ENCODE measurements at places on chromosomes 4 and X. TPM values are rescaled to one million over a fixed set of nuclear protein-coding genes. Genes with fewer than 3 reads are reported as not detected.

Gene PRPS1
- 121 TPM for polyA plus RNA-seq

GRCh38 chr4:142983065-142983464, 137.0 kb upstream of the INPP4B start:
- DNase-seq: no peak

Gene NAP1L3
- polyA plus RNA-seq: 0.40 TPM

- no peak for DNase-seq
Measured at GRCh38 chr4:27018076-27018475, 157.4 kb downstream of the STIM2 start.

DNA sequence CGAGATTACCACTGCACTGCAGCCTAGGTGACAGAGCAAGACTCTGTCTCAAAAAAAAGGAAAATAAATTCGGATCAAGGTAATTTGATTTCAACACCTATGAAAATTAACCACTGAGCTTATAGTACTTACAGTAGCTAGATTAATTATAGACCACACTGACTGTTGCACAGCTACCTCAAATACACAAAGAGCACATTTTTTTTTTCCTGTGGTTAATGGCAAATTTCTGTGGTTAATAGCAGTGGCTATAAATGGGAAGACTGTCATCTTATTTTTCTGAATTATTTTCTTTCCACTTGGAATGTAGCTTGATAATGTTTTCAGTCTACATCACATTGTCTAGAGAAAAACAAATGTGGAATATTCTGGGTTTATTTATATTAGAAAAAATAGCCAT, 1661.6 kb upstream of the PCDH7 start:
- DNase-seq: no peak

Gene RPL10
- 4,594 TPM for polyA plus RNA-seq

GRCh38 chr4:102640669-102641068, 120.1 kb downstream of the MANBA start:
- no peak for DNase-seq

DNA sequence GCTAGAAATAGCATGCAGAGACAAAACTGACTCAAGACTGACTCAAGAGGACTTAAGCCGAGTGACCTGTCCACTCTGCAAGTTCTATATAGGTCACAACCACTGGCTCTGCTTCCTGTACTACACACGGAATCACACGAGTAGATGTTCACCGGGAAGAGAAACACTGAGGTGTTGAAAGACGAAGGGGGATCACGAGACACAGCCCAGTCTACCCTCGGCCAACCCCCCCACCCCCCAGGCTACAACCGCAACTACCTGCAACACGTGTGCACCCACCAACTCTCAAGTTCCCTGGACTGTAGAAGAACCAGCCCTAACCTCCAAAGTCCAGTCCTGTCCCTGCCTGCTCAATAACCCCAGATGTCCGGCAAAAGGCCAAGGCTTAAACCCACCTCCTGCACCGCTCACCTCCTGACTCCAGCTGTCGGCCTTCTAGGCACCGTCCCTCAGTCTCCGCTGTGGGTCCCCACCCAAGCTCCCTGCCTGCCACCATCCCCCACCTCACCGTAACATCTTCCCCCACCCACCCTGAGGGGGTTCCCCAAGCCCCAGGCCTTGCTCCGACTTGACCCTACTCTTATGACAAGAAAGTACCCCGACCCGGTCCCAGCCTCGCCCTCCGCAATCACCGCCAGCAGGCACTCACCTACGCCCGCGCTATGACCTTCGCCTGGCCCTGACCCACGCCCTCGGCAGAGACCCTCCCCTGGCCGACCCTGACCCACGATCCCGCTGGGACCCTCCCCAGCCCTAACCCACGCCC, 739 bp downstream of the GAK start:
- no peak for DNase-seq

- DNase-seq: no peak
Measured at GRCh38 chrX:129738466-129739308, at the start of gene XPNPEP2. TSS of gene XPNPEP2 (plus strand) at chrX:129738979. CDS start at chrX:129739214, 235 bp downstream.

- no peak for DNase-seq
Measured at GRCh38 chr4:6834867-6835266, 52.3 kb downstream of the KIAA0232 start.

Gene CLTRN
- polyA plus RNA-seq: 0.76 TPM

Gene NDST3
- polyA plus RNA-seq: not detected

DNA sequence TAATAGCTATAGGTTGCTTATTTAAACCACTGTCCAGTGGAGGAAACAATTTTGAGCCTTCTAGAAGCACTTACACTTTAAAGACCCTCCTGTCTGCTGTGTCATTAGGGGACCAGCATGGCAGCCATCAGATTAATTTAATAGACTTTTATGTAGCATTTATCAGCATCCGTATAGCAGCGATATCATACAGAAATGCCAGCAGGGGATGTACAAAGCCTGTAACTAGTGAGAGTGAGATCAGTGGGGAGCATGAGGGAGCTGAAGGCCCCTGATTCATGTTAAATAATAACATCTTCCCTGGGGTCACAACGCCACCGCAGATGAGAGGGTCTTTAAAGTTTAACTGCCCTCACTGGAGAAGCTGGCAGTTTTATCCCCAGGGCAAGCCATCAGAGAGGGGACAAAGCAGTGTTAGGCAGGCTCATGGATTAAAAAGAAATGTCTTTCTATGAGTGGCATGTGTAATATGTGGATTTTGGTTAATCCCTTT, 144.7 kb downstream of the PDGFRA start:
- no peak for DNase-seq

DNA sequence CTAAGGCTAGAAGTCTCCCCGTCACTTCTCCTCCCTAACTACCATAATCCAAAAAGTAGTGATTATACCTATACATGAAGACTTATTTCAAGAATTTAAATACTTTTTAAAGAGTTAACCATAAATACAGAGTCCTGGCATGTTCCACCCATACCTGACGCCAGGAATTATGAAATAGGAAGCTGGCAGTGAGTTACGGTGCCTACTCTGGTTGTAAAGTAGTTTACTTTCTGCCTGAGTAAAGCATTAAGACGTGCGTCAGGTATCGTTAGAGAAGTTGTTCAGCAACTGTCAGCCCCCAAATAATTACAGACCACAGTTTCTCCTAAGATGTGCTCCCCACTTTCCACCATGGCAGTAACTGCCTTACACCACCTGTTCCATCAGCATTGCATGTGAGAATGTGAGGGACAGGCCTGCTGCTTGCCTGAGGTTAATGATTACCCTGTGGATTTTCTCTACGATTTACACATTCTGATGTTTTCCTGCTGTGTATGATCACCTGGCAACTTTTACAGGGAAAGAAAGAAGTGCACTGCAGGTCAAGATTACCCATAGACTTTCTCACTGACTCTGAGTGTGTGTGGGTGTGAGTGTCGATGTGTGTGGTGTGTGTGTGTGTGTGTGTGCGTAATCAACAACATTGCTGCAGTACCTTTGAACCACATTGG, 92.3 kb upstream of the SLC7A11 start:
- DNase-seq: no peak

DNA sequence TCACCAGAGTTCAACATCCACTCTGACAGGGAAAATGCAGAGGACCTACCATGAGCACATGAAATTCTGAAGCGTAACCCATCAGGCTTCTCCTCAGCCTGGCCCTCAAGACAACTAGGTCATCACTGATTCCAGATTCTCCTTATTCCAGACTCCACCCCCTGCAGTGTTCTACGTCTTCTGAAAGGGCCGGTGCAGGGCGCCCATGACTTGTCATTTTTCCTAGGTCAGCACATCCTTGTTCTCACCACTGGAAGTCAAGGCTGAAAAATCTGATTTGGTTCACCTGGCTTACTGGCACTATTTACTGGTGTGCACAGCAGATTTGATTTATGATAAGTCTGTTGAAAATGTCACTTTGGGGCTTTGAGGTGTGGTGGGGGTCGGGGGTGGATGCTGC, 140.9 kb upstream of the KLF3 start:
- DNase-seq: no peak

- no peak for DNase-seq
Measured at GRCh38 chrX:11756354-11757318, 1.4 kb upstream of the MSL3 start.

GRCh38 chr4:182219411-182220056, 23.7 kb upstream of the TENM3 start:
- DNase-seq: no peak

- no peak for DNase-seq
Measured at GRCh38 chr4:140255927-140256326, 101.9 kb upstream of the MAML3 start.

- no peak for DNase-seq
Measured at GRCh38 chr4:41185614-41186592, 28.4 kb downstream of the APBB2 start.

DNA sequence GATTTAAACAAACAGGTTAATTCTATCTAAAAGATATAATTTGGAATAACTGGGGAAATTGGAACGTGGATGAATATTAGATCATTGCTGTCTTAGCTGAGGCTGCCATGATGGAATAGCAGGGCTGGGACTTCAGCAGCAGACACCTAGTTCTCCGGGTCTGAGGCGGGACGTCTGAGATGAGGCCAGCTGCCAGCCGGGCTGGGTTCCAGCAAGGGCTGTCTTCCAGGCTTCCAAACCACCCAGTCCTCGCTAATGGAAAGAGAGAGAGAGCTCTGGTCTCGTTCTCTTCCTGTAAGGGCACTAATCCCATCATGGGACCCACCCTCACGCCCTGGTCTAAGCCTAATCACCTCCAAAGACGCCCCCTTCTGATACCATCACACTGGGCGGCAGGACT, 85.7 kb downstream of the ADRA2C start:
- DNase-seq: no peak

Gene PABPC5
- polyA plus RNA-seq: not detected

Gene PF4V1
- not detected for polyA plus RNA-seq

GRCh38 chr4:2395584-2395983, 22.9 kb downstream of the ZFYVE28 start:
- DNase-seq: no peak

GRCh38 chrX:13158911-13159310, 114.5 kb upstream of the FAM9C start:
- DNase-seq: no peak

- DNase-seq: no peak
Measured at GRCh38 chr4:8305851-8306471, 36.4 kb downstream of the HTRA3 start.

DNA sequence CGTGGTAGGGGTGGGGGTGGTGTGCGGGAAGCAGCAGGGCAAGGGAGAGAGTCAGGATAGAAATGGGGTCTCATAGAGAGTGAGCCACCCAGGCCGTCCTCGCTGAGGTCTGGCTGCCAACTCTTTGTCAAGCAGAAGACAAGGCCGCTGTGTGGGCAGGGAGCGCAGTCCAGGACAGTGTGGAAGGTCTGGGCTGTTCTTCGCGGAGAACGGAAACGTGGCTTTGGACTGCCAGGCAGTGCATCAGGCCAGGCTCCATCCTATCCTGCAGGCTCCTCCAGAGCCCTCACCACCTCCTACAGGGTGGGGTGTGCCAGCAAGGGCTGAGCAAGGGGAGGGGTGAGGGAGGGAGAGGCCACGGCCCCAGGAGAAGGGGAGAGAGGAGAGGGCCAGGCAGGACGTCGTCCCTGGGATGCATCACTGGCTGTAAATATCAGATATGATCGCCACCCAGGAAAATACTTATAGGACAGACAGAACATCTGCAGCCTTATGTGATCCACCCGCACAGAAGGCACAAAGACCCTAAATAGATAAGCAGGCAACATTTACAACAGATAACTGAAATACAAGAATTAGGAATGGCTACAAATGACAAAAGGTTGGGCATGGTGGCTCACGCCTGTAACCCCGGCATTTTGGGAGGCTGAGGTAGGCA, 85.3 kb downstream of the ABLIM2 start:
- DNase-seq: no peak

Gene CXCR3
- not detected for polyA plus RNA-seq

GRCh38 chrX:84735025-84735424, 232.8 kb upstream of the HDX start:
- no peak for DNase-seq

- no peak for DNase-seq
Measured at GRCh38 chr4:113173793-113174264, 124.4 kb downstream of the ANK2 start.

Gene PASD1
- not detected for polyA plus RNA-seq

DNA sequence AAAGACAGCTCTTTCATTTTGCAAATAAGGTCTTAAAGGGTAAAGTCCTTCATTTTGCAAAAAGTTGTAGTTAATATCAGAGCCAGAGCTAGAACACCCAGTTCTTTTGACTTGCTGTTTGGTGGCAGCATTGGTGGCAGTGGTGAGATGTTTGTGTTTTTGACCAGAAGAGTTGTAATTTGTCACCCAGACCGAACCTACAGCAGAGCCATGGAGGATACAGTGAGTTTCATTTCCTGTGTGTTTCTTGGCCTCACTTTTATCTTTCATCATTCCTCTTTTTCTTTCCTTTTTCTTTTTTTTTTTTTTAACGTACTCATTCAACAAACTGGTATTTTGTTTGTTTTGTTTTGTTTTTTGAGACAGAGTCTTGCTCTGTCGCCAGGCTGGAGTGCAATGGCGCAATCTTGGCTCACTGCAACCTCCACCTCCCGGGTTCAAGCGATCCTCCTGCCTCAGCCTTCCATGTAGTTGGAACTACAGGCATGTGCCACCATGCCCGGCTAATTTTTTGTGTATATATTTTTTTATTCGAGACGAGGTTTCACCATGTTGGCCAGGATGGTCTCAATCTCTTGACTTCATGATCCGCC, 116.4 kb downstream of the AFF1 start:
- DNase-seq: no peak

Gene YY2
- 2.6 TPM for polyA plus RNA-seq

Gene OPHN1
- polyA plus RNA-seq: 2.0 TPM

Gene SYP
- polyA plus RNA-seq: 4.0 TPM

GRCh38 chr4:78222575-78223186, 165.6 kb downstream of the FRAS1 start:
- DNase-seq: no peak

DNA sequence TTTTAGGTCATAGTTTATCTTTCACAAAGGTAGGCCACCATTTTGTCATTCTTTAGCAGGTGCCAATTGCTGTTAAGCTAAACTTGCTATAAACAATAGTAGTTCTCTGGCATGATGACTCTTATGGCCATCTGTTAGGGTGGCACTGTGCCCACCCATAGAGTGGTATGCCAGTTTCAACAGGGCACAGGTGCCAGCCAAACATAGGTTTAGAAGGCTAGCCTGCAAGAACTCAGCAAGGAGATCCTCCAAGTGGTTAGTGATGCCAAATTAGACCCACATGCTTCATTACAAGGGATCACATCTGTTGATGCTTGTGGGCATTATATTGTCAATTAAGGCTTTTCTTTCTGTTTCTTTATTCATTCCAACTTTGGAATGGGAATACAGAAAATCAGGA, 204.5 kb downstream of the FMR1NB start:
- DNase-seq: no peak

Gene CSN1S1
- not detected for polyA plus RNA-seq

- DNase-seq: no peak
Measured at GRCh38 chr4:14221176-14221575, 593.7 kb upstream of the BOD1L1 start.

DNA sequence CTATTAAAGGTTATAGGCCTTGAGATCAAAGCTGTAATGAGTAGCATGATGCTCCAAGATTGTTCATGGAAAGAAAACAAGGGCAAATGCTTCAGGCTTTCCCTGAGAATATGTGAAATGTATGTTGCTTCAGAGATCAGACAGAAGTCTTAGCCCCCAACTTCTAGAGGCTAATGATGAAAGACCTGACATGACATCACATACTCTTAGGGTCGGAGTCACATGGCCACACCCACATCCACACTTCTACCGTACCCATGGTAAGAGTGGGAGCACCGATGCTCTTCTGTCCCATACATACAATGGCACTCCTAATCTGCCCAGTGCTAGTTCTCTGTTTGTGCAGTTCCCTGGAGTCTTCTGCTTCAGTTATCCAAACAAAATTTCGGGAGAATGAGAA, 111.9 kb upstream of the ACSL4 start:
- DNase-seq: no peak

- no peak for DNase-seq
Measured at GRCh38 chr4:109662771-109663170, 40.5 kb downstream of the CASP6 start.

Gene USP17L28
- polyA plus RNA-seq: not detected

Gene PPBP
- not detected for polyA plus RNA-seq

All from A549 (cell line).